ENCODE measurements at places on chromosomes 6 and 20.

DNA sequence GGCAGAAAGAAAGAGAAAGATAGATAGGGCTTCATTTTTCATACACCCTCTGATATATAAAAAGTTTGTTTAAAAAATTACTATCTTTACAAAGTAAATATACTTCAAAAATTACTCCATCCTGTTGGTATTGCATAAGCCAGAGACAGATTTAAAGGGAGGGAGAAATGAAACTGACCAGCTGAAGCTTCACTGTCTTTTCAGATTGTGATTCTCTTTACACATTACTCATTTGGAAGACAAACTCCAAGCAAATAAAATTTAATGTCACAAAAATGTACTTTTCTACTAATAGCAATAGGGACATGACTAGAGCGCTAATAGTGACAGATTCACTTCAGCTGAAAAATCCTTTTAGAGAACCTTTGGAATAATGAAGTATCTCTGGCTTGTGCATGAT is 38.6 kb upstream of the MARCKS start:
- DNase-seq = no peak

DNA sequence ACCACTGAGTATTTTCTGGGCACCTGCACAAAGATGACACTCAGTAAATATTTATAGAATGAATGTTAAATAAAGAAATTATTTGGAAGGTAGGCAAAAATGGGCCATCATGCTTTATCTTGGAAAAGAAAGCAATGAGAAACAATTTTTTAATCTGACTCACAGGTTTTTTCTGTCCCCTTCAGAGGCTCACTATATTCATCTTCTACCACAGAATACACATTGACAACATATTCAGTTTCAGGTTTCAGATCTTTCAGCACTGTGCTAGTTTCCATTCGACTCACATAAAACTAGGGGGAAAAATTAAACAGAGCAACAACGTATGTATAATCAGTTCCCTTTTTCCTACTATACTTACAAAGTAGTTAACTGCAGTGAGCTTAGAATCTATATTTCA is 58.3 kb downstream of the COL12A1 start:
- no peak for DNase-seq

- DNase-seq = no peak
These were observed 48.6 kb downstream of the SULF2 start for GRCh38 chr20:47736570-47737152.

DNA sequence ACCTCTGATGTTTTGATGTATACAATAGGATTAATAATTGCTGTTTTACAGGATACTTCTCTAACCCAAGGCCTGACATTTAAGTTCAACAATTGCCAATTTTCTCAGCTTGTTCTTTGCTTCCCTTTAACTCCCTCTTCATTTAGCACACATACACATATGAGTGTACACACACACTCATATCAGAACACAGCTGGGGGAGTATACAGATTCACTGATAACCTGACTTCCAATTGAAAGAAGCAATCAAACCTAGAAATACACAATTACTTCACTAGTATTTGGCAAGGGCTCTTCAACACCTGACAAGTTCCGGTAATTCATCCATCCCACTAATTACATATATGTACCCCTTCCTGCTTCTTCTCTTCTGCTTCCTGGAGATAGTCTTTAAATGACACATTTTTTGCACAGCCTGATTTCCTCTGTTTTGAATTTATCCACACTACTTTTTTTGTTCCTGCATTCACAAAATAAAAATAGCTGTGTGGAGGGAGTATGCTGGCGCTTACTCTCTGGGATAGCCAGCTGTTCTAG is 11.2 kb downstream of the UST start:
- DNase-seq = no peak

DNA sequence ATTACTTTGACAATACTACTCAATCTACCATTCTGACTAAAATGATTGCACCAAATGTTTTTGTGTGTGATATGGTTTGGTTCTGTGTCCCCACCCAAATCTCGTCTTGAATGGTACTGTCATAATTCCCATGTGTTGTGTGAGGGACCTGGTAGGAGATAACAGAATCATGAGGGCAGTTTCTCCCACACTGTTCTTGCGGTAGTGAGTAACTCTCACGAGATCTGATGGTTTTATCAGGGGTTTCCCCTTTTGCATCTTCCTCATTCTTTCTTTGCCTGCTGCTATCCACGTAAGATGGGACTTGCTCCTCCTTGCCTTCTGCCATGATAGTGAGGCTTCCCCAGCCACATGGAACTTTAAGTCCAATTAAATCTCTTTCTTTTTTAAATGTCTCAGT is 20.8 kb downstream of the SYCP2 start:
- DNase-seq = no peak
